ENCODE measurements at places on chromosomes 3 and 15.

- DNase-seq, result no peak
These were observed 107.5 kb upstream of the GALNT15 start for GRCh38 chr3:16066975-16067374.

- no peak for DNase-seq
These were observed 37.4 kb downstream of the MYO1E start for GRCh38 chr15:59335207-59335786.

GRCh38 chr3:38001456-38002081 lies 11.0 kb downstream of the VILL start:
- peak; percentile 30 for DNase-seq

DNA sequence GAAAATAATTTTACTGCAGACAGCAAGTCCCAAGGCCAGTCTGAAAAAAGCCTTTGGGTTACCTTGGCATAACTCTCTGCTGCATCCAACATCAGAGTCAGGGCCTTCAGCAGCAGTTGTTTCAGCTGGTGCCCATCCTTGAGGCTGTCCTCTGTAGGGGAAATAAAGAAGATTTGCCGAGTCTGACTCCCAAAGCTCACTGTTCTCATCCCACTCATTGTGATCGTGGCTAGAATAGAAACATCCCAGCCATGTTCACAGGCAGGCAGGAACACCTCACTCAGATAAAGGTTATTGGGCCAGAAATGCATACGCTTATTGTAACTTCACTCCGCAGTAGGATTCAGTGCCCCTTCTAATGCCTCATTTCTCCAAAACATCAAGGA lies 29.2 kb downstream of the EIF3J start:
- DNase-seq, result no peak

DNA sequence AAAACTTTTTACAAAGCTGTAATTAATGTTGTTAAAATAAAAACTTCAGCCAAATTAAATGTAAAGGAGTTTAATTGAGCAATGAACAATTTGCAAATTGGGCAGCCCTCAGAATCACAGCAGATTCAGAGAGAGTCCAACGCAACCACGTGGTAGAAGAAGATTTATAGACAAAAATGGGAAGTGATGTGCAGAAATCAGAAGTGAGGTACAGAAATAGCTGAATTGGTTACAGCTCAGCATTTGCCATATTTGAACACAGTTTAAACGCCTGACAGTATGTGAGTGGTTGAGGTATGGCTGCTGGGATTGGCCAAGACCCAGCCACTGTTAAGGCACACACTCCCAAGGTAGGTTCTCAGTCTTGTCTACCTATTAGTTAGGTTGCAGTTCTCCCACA lies 14.4 kb upstream of the PLA2G4D start:
- no peak for DNase-seq

DNA sequence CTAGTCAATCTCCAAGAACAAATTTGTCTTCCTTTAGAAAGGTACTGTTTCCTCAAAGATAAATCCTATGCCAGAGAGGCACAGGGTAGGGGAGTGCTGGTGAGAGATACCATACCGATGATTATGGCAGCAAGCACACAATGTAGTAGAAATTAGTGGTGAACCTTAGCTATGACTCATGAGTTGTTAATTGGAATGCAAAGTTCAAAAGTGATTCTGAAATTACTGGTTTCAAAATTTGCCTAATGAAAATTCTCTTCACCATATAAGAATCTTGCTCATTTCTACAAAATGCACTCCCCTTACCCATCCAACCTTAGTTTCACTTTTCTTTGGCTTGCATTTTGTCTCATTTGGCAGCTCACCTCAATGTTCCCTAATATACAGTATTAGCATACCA lies 139.5 kb upstream of the SLC2A2 start:
- no peak for DNase-seq

Measured in NAMALWA (cell line).